ENCODE measurements at places on chromosomes 2 and 18. TPM values are rescaled to one million over a fixed set of nuclear protein-coding genes. Genes with fewer than 3 reads are reported as not detected.

The RAB6C gene
- total RNA-seq: 0.13 TPM

The CHRNG gene
- not detected for total RNA-seq

The SLC8A1 gene
- 0.59 TPM for total RNA-seq

GRCh38 chr2:102010902-102011301 is 19.1 kb downstream of the IL1R2 start:
- no peak for DNase-seq

GRCh38 chr2:237298151-237299118 is 115.5 kb downstream of the COL6A3 start:
- DNase-seq: no peak

GRCh38 chr2:46531863-46532262 is 52.5 kb downstream of the TMEM247 start:
- no peak for DNase-seq

DNA sequence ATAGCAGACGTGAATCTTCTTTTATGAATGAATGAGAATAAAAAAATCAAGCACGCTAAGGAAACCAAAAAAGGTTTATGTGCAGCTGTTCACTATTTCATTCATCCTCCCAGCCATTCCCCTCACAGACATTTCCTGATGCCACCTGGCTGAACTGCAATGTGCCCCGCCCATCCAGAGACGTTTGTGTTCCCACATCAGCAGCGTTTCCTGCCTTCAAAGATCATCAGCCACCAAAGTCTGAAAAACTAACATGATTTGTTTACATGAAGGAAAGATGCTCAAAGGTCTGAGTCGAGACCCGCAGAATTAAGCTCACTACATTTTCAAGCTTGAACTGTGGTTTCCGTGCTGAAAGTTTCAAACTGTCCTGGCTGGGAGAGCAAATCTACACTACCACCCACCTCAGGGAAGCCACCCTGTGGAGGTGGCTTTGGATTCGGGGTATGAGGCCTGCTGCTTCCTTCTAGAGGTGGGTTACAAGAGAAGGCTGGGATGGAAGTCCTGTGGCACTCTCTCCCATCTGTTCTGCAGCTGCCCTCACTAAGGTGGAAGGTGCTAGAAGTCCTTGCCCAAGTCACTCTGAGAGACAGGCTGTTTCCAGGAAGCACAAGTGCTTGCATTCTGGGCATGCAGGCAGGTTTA is 201.3 kb upstream of the OSR1 start:
- DNase-seq: no peak

DNA sequence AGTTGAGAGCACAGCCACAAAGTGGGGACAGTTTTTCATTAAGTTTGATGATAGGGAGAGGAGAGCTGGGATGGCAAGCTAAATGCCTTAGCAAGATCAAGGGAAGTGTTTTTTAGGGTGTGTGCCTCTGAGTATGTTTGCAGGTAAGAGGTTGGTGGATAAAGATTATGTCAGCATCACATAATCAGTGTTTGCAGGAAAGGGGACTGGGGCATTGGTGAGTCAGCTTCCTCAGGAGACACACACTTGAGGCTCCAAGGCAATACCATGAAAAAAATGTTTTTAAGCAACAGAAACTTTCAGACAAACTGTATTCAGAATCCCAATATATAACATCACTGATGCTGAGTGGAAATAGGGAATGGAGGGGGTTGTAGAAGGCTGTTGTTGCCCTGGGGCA is 25.4 kb upstream of the DTNB start:
- no peak for DNase-seq
